Activated naive CD8-positive, alpha-beta T cell treated with anti-CD3 and anti-CD28 coated beads, Interleukin-2, amount 10 ng/mL, durations not matched to agents 7 days and 5 days (primary cell): ENCODE measurements at places on chromosomes 11 and 22.

DNA sequence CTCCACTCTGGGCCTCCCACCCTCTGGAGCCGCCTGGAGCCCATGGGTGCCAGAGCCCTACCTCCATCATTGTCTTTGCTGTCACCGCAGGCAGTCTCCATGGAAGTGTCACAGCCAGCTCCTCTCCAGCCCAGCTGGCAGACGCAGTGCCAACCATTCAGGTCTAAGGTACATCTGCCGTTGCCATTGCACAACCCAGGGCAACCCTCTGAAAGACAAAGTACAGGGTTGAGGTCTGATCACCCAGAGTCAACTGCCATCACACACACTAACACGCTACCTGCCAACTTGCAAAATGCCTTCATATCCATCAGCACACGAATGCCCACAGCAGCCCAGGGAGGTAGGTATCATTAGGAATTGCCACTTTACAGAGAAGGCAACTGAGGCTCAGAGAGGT lies 196.3 kb upstream of the NARS2 start:
- no peak for DNase-seq

DNA sequence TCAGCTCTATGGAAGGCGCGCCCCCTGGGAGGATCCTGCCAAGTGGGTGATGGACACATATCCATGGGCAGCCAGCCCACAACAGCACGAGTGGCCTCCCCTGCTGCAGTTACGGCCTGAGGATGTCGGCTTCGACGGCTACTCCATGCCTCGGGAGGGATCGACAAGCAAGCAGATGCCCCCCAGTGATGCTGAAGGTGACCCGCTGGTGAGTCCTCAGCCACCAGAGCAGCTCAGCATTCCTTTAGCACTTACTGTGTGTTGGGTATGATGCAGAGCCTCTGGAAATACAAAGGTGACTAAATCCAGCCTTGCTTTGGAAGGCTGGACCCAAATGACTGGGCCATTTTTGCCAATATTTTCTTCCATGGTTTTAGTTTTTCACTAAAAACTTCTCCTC lies 45.7 kb downstream of the DBX1 start:
- DNase-seq: no peak

- no peak for DNase-seq
These were observed 2.6 kb upstream of the SLC7A4 start for GRCh38 chr22:21034989-21035388.

- peak; percentile 51 for DNase-seq
These were observed 16.0 kb downstream of the SLC43A1 start for GRCh38 chr11:57499413-57499982.

GRCh38 chr11:2408671-2409070 lies 8.1 kb downstream of the TSSC4 start:
- DNase-seq: no peak

- no peak for DNase-seq
These were observed 56.2 kb downstream of the RASSF10 start for GRCh38 chr11:13065200-13065787.
